ENCODE measurements at places on chromosomes 13 and 19. TPM values are rescaled to one million over a fixed set of nuclear protein-coding genes. Genes with fewer than 3 reads are reported as not detected.

Gene CLEC17A
- total RNA-seq: not detected

GRCh38 chr13:20609145-20609544 is 42.2 kb downstream of the IFT88 start:
- no peak for DNase-seq
- no peaks in the 10 kb centered on the region for H3K4me1 ChIP-seq
- no peak overlapping the region for H3K4me3 ChIP-seq
- H3K27ac ChIP-seq: no peak overlapping the region
- no peaks in the 10 kb centered on the region for H3K36me3 ChIP-seq
- no peaks in the 10 kb centered on the region for H3K27me3 ChIP-seq

DNA sequence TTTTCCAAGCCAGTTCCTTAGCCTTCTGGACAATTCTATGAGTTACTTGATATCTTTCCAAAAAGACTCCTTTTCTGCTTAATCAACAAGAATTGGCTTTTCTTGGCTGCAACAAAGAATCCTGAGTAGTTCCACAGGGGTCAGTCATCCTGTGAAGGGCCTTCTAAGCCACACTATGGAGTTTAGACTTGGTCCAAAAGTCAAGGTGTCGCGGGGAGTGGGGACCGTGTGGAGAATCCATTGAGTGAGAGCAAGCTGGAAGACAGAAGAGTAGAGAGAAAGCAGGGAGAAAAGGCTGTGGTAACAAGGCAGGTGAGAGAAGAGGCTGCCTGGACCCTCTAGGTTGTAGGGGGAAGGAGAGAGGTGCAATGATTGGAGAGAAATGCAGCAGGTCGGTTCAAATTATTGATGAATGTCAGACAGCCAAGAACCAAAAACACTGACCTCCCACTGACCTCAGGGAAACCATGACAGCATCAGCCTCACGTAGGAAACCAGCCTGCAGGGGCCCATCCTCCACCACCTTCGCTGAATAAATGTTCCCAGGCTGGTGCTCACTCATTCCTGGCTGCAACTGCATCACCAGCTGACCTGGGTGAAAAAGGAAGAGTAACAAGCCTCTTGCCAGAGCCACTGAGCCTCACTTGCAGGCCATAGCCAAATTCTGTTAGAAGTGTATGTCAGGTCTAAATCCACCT is 7.1 kb upstream of the IFT88 start:
- H3K36me3 ChIP-seq: no peaks in the 10 kb centered on the region
- H3K4me3 ChIP-seq: no peak overlapping the region
- no peaks in the 10 kb centered on the region for H3K4me1 ChIP-seq
- no peak for DNase-seq

DNA sequence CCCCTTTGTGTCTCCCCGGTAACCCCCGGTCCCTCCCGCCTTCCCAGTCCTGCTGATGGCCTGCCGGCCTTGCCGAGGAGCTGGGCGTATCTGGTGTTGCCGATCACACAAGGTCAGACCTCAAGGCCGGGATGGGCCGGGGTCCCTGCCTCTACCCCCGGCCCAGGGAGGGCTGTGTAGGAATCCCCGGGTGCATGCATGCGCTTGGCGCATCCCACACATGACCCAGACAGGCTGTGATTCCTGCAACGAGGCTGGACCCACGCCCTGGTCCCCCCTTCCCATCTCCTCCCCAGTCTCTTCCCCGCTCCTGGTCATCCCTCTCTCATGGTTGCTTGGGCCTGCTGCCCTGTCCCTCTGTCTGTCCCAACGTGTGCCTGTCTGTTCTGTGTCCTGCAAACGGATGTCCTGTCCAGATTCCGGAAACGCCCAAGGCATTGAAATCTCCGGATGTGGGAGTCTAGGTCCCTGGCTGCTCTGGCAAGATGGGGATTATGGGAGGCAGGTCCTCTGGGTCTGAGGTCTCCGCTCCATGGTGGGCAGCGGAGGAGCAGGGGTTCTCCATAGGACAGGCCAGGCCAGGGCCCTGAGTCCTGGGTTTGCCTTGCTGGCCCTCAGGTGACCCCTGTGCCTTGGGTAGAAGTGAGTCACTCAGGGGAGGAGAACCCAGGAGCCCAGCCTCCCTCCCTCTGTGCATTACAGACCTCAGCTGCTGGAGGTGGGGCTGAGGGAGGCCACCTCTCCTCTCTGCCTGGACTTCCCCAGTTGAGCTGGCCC is 1.6 kb downstream of the PKN1 start:
- H3K36me3 ChIP-seq: no peaks in the 10 kb centered on the region
- no peaks in the 10 kb centered on the region for H3K27me3 ChIP-seq
- H3K4me3 ChIP-seq: peak overlapping the region; percentile 79
- H3K27ac ChIP-seq: peak overlapping the region; percentile 92

DNA sequence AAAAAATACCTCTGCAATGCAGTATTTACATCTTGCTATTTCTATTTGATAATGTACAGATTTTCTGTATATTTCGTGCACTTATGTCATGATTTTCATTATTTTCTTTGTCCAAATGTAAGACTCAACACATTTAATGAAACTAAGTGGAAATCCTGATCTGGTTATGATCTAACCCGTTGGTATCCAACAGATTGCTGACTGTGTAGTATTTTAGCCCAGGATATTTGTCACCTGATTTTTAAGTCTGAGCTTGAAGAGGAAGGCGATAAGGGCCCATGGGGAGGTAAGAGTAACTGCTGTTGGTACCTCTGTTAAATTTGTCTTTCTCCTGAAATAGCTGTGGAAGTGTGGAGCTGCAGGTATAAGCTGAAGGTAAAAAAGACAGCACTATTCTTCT is 45.3 kb downstream of the WASF3 start:
- H3K4me1 ChIP-seq: no peaks in the 10 kb centered on the region
- H3K27ac ChIP-seq: no peak overlapping the region
- H3K4me3 ChIP-seq: no peak overlapping the region
- H3K27me3 ChIP-seq: no peaks in the 10 kb centered on the region
- H3K36me3 ChIP-seq: no peaks in the 10 kb centered on the region

GRCh38 chr13:112465251-112466131 is 89.3 kb downstream of the SPACA7 start:
- H3K4me1 ChIP-seq: no peaks in the 10 kb centered on the region
- no peaks in the 10 kb centered on the region for H3K36me3 ChIP-seq
- H3K4me3 ChIP-seq: no peak overlapping the region
- DNase-seq: no peak
- H3K27ac ChIP-seq: no peak overlapping the region
